ENCODE measurements at places on chromosomes 3 and 15.

DNA sequence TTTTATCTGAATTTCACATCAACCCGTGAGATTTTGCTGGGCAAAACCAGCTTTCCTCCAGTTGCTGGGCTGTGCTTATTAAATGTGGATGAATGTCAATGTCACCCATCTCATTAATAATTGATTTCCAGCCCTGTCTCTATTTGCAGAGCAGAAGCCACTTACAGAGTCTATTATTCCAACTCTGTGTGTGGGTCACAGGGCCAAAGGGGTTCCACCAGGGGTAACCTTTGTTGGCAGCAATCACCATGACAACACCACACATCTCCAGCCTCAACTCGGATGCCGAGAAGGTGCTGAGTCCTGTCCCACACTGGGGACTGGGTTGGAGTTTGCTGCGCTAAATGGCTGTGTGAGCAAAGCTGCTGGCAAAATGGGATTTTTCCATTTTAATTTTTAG lies 51.1 kb upstream of the WNT5A start:
- DNase-seq = no peak

DNA sequence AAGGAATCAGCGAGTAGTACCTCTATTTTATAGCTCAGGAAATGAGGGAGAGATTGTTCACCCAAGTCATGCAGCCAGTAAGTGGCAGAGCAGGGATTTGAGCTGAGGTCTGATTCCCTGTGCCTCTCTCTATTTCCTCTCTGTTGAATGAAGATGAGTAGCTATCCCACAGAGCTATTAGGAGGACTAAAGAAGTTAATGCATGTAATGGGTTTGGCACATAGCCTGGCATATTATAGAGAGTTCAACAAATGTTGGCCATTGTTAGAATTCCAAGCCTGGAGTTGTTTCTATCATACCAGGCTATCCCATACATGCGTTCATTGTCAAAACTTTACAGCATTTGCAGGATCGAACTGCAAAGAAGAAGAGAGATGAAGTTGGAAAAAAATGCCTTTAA lies 21.8 kb upstream of the KLHL6 start:
- no peak for DNase-seq

- no peak for DNase-seq
These were observed 182.8 kb downstream of the TLE3 start for GRCh38 chr15:69914960-69915359.

- DNase-seq = no peak
These were observed 2.5 kb downstream of the MPI start for GRCh38 chr15:74892313-74892712.

GRCh38 chr15:65619626-65620290 lies 2.0 kb upstream of the SLC24A1 start:
- DNase-seq = no peak

DNA sequence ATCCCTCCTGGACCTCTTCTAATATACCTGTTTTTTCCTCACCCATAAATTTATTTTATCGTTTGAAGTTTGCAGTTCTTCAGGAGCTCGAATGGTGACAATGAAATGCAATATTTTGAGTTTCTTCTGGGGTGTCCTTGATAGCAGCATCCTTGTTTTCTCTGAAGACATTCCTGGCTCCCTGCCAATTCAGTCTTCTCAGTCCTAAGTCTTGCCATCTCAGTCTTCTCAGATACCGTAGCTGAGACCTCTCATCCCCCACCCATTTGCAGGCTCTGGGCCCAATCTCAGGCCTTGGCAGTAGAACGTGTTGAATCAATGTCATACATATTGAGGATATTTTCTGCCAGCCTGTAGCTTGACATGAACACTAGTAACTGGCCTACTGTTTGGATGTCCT lies 140.9 kb downstream of the NECTIN3 start:
- no peak for DNase-seq

DNA sequence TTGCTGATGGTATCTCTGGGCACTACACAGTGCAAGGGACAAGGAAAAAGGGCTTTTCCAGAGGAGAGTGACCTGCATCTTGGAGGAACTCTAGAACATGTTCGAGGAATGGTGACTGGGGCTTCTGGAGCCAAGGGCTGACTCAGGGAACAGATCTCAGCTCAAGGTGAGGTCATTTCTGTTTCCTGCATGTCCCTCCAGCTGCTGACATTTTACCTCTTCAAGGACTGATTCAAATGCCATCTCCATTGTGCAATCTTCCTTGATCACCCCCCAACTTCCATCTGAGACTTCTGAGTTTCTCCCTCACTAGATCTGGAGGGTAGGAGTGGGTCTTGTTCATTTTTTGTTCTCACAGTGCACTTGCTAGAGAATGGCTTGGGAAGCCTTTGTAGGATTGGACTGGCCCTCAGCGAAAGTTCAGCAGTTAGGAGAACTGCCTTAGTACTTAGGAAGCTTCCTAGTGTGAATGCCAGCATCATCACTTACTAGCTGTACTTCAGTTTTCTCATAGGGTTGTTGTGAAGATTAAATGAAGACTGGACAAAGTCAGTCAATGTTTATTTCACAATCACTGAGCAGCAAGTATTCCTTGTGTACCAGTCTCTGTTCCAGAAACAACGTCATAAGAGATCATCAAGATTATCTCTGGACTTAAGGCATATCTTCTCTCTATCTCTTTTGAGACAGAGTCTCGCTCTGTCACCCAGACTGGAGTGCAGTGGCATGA lies 2.6 kb upstream of the IDH3A start:
- no peak for DNase-seq

DNA sequence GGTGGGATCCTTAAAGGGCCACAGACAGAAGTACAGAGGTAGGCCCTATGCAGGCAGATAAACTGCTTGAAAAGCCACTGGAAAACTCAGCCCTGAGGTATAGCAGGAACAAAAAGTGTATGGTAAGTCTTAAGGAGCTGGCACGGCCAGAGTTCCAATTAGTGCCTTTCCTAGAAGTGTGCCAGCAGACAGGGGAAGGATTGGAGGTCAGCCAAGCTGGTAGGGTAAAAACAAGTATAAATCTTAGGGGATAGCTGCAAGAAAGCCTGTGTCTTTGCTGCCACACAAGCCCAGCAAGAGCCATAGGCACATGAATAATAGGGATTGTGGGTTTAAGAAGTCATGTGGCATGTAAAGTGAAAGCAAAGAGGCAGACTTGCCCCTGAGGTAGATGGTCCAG lies 582.5 kb downstream of the PLOD2 start:
- no peak for DNase-seq

GRCh38 chr15:52118969-52119749 lies 6.6 kb upstream of the BCL2L10 start:
- DNase-seq = no peak

DNA sequence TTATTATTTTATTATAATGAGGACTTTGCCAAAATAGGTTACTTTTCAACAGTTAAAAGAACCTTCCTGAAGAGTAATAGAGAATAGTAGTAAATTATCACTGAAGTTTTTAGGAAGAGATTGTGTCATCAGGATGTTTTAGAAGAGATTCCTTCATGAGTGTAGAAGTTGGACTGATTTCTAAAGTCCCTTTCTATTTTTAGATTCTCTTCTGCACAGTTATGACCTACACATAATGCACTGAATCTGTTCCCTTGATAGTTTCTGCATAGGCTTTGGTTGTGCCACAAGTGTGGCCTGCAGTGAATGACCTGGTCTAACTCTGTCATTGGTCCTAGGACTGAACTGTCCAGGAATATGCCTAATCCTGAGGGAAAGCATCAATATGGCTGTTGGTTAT lies 23.9 kb downstream of the SLC35A5 start:
- DNase-seq = no peak

Measured in stimulated activated CD4-positive, alpha-beta T cell treated with anti-CD3 and anti-CD28 coated beads, Interleukin-12 subunit alpha, Interleukin-12 subunit beta, amount 100 ng/mL, for 24 hours (primary cell).